ENCODE measurements at places on chromosomes 13 and 19.

DNA sequence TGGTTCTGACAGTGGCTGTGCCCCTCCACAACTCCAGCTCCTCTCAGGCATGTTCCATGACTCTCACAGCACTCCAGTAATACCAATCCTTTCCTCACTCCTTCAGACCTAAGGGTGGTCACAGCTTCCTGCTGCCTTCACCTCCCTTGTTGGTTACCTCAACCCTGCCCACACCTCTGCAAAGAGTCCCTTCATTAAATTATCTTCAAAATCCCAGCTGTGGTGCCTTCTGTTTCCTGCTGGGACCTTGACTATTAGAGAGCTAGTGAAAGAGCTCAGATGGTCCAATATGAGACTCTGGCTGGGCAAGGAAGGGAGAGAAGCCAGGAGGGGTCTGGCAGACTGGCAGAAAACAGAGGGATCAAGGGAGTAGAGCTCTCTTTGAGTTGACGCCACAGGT lies 26.1 kb downstream of the DEDD2 start:
- no peak for DNase-seq

DNA sequence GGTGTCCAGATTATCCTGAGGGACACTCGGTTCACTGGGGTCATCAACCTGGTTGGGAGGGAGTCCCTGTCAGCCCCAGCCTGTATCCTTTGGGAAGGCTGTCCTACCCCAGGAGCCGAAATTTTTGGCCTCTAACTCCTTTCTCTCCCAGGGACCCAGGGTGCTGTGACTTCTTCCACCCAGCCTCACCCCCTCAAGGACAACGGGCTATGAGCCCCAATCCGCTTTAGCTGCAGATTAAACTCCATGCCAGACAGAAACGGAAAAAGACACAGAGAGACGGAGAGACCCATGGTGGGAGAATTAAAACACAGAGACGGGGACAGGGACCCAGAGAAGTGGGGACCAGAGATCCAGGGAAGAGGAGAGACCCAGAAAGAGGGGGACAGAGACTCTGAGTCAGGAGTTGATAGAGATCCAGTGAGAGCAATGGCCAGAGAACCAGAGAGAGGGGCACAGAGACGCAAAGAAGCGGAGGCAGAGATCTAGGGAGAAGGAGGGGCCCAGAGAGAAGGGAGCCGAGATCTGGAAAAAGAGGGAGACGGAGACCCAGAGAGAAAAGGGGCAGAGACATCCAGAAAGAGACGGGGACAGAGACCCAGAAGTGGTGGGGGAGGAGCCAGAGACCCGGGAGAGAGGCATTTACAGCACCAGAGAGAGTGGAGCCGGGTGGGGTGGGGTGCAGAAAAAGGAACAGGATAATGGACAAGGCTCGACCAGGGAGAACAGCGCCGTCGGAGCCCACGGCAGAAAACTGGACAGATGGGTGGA lies 703 bp downstream of the SLC17A7 start:
- DNase-seq: no peak

DNA sequence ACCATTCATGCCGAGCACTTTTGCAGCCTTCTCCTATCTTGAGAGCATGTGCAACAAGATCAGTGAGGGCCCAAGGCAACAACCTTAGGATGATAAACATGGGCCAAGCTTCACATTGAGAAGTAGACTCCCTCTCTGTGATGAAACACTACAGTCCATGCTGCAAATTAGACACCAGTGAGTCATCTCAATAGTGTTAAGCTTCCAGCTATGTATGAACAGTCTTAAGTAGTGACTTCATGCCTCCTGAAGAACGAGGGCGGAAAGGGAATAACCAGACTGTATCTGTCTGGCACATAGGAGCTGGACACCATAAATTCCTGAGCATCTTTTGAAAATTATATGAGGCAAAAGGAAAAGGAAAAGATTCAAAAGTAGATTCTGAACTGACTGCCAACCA lies 309.9 kb upstream of the SLITRK1 start:
- no peak for DNase-seq

GRCh38 chr13:46101484-46102254 lies 3.2 kb downstream of the CPB2 start:
- no peak for DNase-seq

Measured in right cardiac atrium (tissue), 5 donors.